ENCODE measurements at places on chromosomes 5 and 9. TPM values are rescaled to one million over a fixed set of nuclear protein-coding genes. Genes with fewer than 3 reads are reported as not detected.

The PCDHA4 gene
- 0.42 TPM for total RNA-seq

The SLC27A4 gene
- total RNA-seq = 48.2 TPM

The CD72 gene
- 0.56 TPM for total RNA-seq

The C5orf58 gene
- not detected for total RNA-seq

The RGS14 gene
- total RNA-seq = 23.4 TPM

The CCDC152 gene
- 0.63 TPM for total RNA-seq

Measured in airway epithelial cell (primary cell).